NCI-H460 (cell line): ENCODE measurements at places on chromosomes 11 and 22. TPM values are rescaled to one million over a fixed set of nuclear protein-coding genes. Genes with fewer than 3 reads are reported as not detected.

Gene PHRF1
- 9.8 and 11.4 TPM in 2 replicates for total RNA-seq

DNA sequence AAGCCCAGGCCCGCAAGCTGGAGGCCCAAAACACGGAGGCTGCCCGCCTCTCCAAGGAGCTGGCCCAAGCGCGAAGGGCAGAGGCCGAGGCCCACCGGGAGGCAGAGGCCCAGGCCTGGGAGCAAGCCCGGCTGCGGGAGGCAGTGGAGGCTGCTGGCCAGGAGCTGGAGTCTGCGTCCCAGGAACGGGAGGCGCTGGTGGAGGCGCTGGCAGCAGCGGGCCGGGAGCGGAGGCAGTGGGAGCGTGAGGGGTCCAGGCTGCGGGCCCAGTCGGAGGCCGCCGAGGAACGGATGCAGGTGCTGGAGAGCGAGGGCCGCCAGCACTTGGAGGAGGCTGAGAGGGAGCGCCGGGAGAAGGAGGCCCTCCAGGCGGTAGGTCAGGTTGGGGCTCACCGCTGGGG, 4.8 kb downstream of the CCDC88B start:
- no peak for DNase-seq

DNA sequence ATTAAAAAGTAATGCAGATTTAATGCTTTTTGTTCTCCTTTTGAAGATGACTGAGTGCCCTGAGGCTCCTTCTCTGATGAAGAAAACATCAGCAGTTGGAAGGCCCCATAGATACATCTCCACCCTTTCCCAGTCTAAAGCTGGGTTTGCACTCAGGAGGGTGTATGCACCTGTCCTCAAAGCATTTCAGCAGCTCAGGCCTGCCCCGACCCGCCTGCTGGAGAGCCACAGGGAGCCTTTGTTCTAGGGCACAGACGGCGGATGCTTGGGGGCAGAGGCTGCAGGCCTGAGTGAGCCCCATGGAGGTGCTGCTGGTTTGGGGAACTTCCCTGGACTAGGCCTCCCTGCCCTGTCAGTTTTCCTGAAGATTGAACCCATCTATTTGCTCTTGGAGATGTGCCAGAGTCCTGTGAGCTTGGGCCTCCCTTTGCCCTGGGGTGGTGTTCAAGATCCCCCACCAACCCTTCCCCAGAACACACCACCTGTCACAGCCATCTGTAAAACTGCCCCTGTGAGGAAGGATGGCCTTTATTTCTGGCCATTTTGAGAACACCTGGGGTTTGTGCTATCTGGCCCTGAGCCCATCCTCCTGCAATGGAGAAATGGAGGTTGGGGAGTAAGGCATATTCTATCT, 160.0 kb downstream of the NAV2 start:
- no peak for DNase-seq

DNA sequence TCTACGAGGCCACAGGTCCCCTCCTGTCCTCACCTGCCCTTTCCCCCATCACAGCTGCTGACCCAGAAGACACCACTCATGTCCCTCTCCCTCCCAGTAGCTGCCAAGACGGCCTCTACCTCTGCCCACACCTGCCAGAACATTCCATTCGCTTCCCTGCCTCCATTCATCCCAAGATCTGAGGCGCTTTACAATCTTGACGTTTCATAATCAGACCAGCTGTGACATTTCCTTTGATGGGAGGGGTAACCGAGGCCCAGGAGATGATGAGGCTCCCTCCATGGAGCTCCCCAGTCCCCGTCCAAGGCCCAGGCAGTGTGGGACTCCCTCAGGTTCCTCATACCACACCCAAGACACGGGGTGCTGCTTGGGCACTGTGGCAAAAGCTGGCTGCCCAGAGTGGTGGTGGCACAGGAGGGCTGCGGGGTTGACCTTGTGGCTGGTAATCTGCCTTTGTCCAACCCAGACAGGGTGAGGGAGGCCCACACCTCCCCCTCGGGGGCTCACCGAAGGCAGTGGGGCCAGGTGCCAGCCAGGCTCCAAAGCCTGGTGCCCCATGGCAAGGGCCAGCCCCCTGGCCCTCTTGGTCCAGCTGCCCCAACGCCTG, 17.3 kb downstream of the PHLDA2 start:
- no peak for DNase-seq

DNA sequence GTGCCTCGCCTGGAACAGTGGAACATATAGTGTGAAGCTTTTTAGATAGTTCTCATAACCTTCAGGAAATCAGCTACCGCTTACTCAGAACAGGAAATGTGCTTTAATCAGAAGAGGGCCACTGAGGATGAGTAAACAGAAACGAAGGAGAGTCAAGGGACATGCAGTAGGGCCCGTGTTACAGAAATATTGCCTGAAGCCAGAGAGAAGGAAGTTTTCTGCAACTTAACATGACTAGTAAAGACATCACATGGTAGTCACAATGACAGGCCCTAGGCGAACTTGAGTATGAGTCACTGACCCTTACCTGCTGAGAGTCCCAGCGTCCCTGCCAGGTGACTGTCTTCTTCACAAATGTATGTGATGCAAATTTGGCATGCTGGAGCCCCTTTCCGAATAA, 39.4 kb downstream of the CARD18 start:
- DNase-seq, result no peak

Gene ZBTB16
- not detected in 2 replicates for total RNA-seq

Gene CDHR5
- total RNA-seq, result 0.05 TPM in 1 of 2 replicates, not detected in the other

- DNase-seq, result no peak
Observed at GRCh38 chr11:1896923-1897322, 5.2 kb upstream of the PRR33 start.

DNA sequence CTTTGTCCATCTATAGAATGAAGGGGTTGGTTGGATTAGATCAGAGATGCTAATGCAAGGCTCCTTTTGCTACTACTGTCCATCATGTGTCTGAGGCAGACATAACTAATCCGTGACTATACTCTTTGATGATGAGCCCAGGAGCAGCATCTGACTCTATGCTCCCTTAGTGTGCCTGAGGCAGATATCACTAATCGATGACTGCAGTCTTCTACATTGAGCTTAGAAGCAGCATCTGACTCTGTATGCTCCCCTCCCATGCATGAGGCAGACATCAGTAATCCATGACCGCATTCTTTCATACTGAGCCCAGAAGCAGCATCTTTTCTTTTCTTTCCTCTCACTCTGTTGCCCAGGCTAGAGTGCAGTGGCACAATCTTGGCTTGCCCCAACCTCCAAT, 4.2 kb downstream of the TCN2 start:
- DNase-seq, result no peak

DNA sequence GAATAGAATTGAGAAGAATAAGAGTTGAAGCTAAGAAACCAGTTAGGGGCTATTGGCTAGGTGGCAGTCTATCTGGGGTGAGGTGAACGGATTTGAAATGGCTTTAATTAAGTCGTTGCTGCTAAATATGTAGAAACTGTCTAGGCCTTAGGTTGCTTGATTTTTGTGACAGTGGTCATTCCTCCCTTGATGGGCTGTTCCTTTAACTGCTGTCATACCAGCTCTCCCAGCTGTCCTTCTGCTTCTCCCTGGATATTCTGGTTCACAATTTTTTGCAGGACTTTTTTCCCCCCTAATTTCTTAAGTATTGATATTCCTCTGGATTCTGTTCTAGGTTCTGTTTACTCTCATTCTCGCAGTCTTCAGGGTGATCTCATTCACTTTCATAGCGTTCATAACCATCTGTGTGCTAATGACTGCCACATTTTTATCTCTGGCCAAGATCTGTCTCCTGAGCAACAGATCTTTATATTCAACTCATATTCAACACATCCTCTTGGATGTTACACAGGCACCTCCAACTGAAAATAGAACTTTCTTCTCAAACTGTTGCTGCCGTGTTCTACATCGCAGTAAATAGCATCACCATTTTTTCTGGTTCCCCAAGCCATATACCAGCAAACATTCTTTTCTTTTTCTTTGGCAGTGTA, 134.1 kb downstream of the UVRAG start:
- DNase-seq, result no peak

GRCh38 chr11:6318204-6318603, 2.1 kb downstream of the CAVIN3 start:
- DNase-seq, result no peak
